ENCODE measurements at places on chromosomes 5 and 9.

DNA sequence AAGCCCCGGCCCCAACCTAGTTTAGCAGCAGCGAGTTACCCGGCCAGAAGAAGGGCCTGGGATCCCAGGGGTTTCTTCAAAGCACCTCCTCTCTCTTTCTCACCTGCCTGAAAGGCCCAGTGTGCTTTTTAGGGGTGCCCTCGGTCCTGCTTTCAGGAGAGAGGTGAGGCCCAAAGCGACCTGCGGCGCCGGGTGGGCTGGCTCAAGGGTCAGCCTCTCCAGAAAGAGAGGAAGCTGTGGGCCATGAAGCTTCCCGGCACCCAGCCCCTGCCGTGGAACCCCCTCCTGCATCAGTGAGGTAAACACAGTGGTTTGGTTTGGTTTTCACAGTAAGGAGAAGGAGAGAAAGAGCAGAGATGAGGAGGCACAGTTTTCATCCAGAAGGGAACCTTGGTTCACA lies 4.3 kb downstream of the FOXB2 start:
- H3K27me3 ChIP-seq: peaks cover 48% of the 10 kb centered on the region
- no peak for DNase-seq
- no peaks in the 10 kb centered on the region for H3K4me1 ChIP-seq
- H3K4me3 ChIP-seq: no peak overlapping the region
- H3K36me3 ChIP-seq: no peaks in the 10 kb centered on the region

- no peaks in the 10 kb centered on the region for H3K27me3 ChIP-seq
- no peak overlapping the region for H3K27ac ChIP-seq
- no peak for DNase-seq
- no peaks in the 10 kb centered on the region for H3K36me3 ChIP-seq
- H3K4me1 ChIP-seq: peaks cover 29% of the 10 kb centered on the region
- no peak overlapping the region for H3K4me3 ChIP-seq
Measured at GRCh38 chr5:81724571-81724970, 26.3 kb downstream of the SSBP2 start.

- no peak for DNase-seq
- H3K4me3 ChIP-seq: no peak overlapping the region
- no peak overlapping the region for H3K27ac ChIP-seq
- H3K4me1 ChIP-seq: no peaks in the 10 kb centered on the region
- H3K36me3 ChIP-seq: no peaks in the 10 kb centered on the region
- no peaks in the 10 kb centered on the region for H3K27me3 ChIP-seq
Measured at GRCh38 chr5:154147666-154148065, 42.9 kb upstream of the GALNT10 start.

GRCh38 chr5:150306775-150307174 lies 4.1 kb upstream of the ARSI start:
- peaks cover 5% of the 10 kb centered on the region for H3K4me1 ChIP-seq
- DNase-seq: no peak
- H3K27ac ChIP-seq: no peak overlapping the region

- H3K27ac ChIP-seq: peak within 1 kb of the TSS; percentile 93
- H3K27me3 ChIP-seq: no peaks in the 10 kb centered on the region
- peak within 1 kb of the TSS; percentile 81 for H3K4me3 ChIP-seq
- H3K4me1 ChIP-seq: no peaks in the 10 kb centered on the region
Measured at GRCh38 chr9:97696803-97697601, at the start of gene XPA. Gene XPA (minus strand): TSS chr9:97697340. CDS start chr9:97697292, 48 bp downstream.

DNA sequence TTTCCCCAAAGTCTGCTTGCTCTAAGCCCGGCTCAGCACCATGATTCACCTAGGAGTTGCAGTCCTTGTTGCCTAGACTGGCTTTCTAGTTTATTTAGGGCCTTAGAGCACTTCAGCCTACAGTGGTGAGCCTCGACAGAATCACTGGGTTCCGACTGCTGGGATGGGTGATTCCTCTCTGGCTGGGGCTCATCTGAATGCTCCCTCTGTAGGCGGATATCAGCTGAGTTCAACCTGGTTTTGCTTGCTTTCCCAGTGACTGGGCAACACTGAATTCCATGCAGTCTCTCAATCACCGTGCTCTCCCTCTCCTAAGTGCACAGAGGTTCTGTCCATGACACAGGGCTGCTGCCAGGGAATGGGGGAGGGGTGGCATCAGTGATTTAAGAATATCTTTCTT lies 54.1 kb downstream of the OSMR start:
- H3K36me3 ChIP-seq: peaks cover 25% of the 10 kb centered on the region
- no peak overlapping the region for H3K4me3 ChIP-seq
- DNase-seq: no peak
- H3K4me1 ChIP-seq: no peaks in the 10 kb centered on the region

GRCh38 chr9:94675008-94675881 lies 35.9 kb upstream of the FBP1 start:
- H3K27ac ChIP-seq: peak overlapping the region; percentile 69
- no peaks in the 10 kb centered on the region for H3K27me3 ChIP-seq
- no peak overlapping the region for H3K4me3 ChIP-seq
- H3K4me1 ChIP-seq: peaks cover 7% of the 10 kb centered on the region

GRCh38 chr9:128103589-128103962 lies 24.0 kb downstream of the PTGES2 start:
- no peak overlapping the region for H3K4me3 ChIP-seq
- peaks cover 20% of the 10 kb centered on the region for H3K4me1 ChIP-seq
- no peaks in the 10 kb centered on the region for H3K27me3 ChIP-seq
- DNase-seq: no peak
- peaks cover 77% of the 10 kb centered on the region for H3K36me3 ChIP-seq

DNA sequence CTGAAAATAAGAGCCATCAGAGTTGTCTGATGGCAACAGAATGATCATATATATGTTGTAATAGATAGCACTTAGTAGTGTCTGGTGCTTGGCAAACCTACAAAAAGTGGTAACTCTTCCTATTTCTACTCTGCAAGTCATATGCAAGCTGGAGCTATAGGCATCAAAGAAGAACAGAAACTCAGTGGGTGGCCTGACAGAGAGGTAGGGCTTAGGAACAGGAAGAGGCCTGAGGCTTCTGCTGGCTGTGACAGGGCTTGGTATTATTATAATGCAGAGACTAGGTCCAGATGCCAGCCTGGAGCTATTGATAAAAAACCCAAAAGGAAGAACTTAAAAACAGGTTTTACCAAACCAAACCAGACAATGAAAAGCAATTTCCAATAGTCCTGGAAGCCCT lies 4.4 kb upstream of the DIAPH1 start:
- H3K36me3 ChIP-seq: peaks cover 61% of the 10 kb centered on the region
- no peak overlapping the region for H3K4me3 ChIP-seq
- DNase-seq: no peak
- no peaks in the 10 kb centered on the region for H3K4me1 ChIP-seq
- no peaks in the 10 kb centered on the region for H3K27me3 ChIP-seq

DNA sequence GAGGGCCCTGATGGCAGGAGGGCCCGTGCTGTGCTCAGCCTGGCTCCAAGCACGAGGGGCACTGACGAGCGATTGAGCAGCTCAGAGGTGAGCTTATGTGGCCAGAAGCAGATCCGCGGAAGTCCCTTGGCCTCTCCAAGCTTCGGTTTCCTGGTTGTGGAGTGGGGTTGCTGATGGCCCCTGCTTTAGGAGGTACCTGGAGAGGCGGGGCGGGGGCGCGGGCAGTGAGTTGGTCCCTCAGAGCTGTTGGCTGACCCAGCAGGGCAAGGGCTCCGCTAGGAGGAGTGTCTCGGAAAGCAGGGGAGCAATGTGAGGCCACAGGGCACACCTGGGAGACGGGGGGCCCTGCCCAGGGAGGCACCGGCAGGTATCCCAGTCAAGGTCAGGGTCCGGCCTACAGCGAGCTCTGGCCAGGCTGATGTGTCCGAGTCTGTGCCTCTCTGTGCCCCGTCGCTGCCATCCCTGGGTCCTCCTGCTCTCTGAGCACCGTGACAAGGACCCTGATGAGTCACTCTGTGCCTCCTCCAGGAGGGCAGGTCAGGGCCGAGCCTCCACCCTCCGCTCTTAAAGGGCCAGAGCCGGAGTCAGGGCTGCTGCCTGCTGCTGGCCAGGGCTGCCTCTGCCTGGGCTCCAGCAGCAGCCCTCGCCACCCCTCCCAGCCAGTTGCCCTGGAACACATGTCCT lies 14.8 kb downstream of the NCS1 start:
- H3K4me1 ChIP-seq: peaks cover 38% of the 10 kb centered on the region
- H3K36me3 ChIP-seq: no peaks in the 10 kb centered on the region
- H3K27ac ChIP-seq: peak overlapping the region; percentile 89
- no peaks in the 10 kb centered on the region for H3K27me3 ChIP-seq
- peak overlapping the region; percentile 47 for H3K4me3 ChIP-seq

GRCh38 chr9:9631284-9631683 lies 981.5 kb downstream of the PTPRD start:
- no peak overlapping the region for H3K4me3 ChIP-seq
- no peak overlapping the region for H3K27ac ChIP-seq
- no peaks in the 10 kb centered on the region for H3K27me3 ChIP-seq
- no peaks in the 10 kb centered on the region for H3K36me3 ChIP-seq

DNA sequence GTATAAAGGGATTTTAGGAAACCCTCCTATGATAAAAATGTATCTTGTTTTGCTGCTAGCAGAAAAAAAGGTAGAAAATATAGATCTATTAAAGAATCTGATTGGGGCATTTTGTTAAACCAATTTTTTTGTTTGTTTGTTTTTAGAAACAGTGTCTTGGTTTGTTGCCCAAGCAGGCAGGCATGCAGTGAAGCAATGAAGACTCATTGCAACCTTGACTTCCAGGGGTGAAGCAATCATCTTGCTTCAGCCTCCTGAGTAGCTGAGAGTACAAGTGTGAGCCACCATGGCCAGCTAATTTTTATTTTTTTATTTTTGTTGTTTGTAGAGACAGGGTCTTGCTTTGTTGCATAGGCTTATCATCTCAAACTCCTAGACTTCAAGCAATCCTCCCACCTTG lies 755.8 kb upstream of the EDIL3 start:
- no peaks in the 10 kb centered on the region for H3K27me3 ChIP-seq
- H3K4me1 ChIP-seq: no peaks in the 10 kb centered on the region
- H3K4me3 ChIP-seq: no peak overlapping the region
- no peak for DNase-seq

DNA sequence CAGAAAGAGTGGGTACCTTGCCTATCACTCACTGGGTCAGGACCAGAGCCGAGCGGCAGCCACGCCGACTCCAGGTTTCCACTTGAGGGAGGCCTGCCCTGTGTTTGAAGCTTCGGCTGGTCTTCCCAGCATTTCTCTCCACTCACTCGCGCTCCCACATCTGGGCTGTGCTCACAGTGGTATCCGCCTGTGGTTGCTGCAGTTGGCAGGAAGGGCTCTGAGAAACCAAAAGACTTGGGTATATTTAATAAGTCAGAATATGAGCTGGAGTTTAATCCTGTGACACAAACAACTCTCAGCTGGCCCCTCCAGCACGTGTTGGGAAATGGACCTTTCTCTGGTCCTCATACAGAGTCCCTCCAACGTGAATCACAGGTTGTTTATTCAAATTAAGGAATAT lies 70.9 kb downstream of the SPRY4 start:
- no peaks in the 10 kb centered on the region for H3K36me3 ChIP-seq
- no peaks in the 10 kb centered on the region for H3K27me3 ChIP-seq
- peaks cover 3% of the 10 kb centered on the region for H3K4me1 ChIP-seq

GRCh38 chr5:94192658-94193391 lies 425.6 kb downstream of the KIAA0825 start:
- H3K27ac ChIP-seq: no peak overlapping the region
- H3K36me3 ChIP-seq: no peaks in the 10 kb centered on the region
- no peaks in the 10 kb centered on the region for H3K4me1 ChIP-seq
- DNase-seq: no peak
- H3K4me3 ChIP-seq: no peak overlapping the region

- H3K27me3 ChIP-seq: no peaks in the 10 kb centered on the region
- peak overlapping the region; percentile 83 for H3K4me3 ChIP-seq
- DNase-seq: peak; percentile 70
- peaks cover 23% of the 10 kb centered on the region for H3K4me1 ChIP-seq
- no peaks in the 10 kb centered on the region for H3K36me3 ChIP-seq
Measured at GRCh38 chr9:91421128-91421765, 2.4 kb downstream of the NFIL3 start.

GRCh38 chr5:10331341-10331796 lies 22.1 kb upstream of the MARCHF6 start:
- H3K27me3 ChIP-seq: no peaks in the 10 kb centered on the region
- H3K4me1 ChIP-seq: no peaks in the 10 kb centered on the region
- H3K27ac ChIP-seq: peak overlapping the region; percentile 10
- no peak overlapping the region for H3K4me3 ChIP-seq

DNA sequence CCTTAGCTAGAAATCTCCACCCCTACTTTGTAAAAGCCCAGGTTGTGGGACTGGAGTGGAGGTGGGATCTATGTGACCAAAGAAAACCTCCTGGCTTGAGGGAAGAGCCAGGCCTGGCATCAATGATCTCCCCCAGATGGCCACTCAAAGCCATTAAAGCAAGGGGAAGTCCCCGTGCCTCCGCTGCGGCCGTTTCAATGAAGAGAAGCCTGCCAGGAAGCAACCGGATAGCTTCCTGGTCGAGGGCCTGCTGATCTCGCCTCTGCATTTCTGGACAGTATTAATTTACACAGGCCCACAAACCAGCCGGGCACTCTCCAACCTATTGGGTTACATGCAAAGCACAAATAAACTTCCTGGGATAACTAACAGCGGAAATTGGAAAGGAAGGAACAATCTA lies 160.5 kb upstream of the MSX2 start:
- no peaks in the 10 kb centered on the region for H3K36me3 ChIP-seq
- no peak for DNase-seq
- no peak overlapping the region for H3K27ac ChIP-seq
- H3K27me3 ChIP-seq: no peaks in the 10 kb centered on the region

DNA sequence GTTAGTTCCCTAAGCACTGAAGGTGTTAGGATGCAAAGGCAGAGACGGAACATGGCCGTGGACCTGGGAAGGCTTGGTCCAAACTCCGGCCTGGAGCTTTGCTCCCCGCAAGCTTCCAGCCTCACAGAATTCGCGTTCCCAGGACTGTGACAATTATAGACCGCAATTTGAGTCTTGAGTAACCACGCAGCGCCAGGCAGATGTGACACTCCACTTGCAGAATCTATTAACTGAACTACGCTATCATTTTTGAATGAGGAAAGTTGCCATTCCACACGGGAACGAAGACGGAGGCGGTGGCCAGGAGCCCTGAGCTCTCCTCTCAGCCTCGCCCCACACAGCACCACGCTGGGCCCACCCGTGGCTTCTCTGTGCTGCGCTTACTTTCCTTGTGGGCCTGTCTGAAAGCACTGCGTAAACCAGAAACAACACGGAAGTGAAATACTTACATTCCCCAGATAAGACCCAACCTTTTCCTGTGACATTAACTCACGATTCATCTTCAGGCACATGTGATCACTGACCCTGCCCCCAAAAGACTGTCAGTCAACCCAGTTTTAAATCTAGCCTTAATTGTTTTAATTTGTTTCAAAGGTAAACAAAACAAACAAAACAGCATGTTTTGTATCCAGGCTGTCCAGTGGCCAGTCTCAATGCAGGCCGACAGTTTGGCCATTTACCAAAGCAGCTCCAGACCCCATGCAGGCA lies 16.1 kb upstream of the COL5A1 start:
- H3K4me1 ChIP-seq: no peaks in the 10 kb centered on the region
- no peak for DNase-seq
- no peak overlapping the region for H3K4me3 ChIP-seq
- no peaks in the 10 kb centered on the region for H3K27me3 ChIP-seq
- H3K27ac ChIP-seq: no peak overlapping the region
